ENCODE measurements at places on chromosomes 3 and 15. TPM values are rescaled to one million over a fixed set of nuclear protein-coding genes. Genes with fewer than 3 reads are reported as not detected.

FBXL2 gene
- total RNA-seq = not detected

- no peaks in the 10 kb centered on the region for H3K4me1 ChIP-seq
- H3K27ac ChIP-seq = no peak overlapping the region
- H3K4me3 ChIP-seq = no peak overlapping the region
- H3K36me3 ChIP-seq = no peaks in the 10 kb centered on the region
- DNase-seq = no peak
- H3K27me3 ChIP-seq = no peaks in the 10 kb centered on the region
Observed at GRCh38 chr15:92153620-92154019, 240.1 kb upstream of the ST8SIA2 start.

DNA sequence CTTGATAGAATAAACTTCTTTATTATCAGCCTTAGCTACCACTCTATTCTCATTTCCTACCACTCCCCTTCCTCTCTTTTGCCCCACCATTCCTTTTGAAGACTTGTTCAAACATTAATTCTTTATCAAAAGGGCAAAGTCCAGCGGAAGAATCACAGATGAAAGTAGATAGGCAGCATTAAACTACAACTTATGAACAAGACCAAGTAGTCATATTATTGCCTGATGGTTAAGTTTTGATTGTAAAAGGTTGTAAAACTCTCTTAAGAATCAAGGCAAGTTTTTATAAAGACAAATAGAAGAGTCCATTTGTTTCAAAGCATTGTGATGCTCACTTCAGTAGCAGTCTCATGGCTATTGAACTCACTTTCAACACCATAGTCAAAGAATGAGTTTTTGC is 22.4 kb upstream of the TGFBR2 start:
- no peak overlapping the region for H3K27ac ChIP-seq
- no peaks in the 10 kb centered on the region for H3K36me3 ChIP-seq
- no peak for DNase-seq
- no peak overlapping the region for H3K4me3 ChIP-seq

DNA sequence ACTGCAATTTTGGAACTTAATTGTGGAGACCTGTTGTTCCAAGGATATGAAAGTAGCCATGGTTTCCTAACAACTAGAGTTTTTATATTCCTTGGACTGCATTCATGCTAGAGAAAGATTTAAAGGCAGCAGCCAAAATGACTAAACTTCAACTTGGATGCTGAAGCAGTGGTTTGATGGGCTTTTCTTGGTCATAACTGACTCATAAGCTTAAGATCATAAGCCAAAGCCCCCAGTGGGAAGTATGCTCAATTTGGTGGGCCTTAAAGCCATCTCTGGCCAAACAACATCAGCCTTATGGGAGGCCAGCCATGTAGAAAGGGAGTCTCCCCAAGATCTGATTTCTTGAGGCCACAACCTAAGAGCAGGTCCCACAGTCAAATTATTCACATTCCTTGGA is 80.2 kb downstream of the ZNF280D start:
- no peaks in the 10 kb centered on the region for H3K4me1 ChIP-seq
- no peaks in the 10 kb centered on the region for H3K27me3 ChIP-seq
- no peak overlapping the region for H3K4me3 ChIP-seq
- H3K27ac ChIP-seq = no peak overlapping the region
- peaks cover 7% of the 10 kb centered on the region for H3K36me3 ChIP-seq

CSPG4 gene
- 2.2 TPM for total RNA-seq

C2CD4A gene
- not detected for total RNA-seq

FES gene
- total RNA-seq = 23.9 TPM

DNA sequence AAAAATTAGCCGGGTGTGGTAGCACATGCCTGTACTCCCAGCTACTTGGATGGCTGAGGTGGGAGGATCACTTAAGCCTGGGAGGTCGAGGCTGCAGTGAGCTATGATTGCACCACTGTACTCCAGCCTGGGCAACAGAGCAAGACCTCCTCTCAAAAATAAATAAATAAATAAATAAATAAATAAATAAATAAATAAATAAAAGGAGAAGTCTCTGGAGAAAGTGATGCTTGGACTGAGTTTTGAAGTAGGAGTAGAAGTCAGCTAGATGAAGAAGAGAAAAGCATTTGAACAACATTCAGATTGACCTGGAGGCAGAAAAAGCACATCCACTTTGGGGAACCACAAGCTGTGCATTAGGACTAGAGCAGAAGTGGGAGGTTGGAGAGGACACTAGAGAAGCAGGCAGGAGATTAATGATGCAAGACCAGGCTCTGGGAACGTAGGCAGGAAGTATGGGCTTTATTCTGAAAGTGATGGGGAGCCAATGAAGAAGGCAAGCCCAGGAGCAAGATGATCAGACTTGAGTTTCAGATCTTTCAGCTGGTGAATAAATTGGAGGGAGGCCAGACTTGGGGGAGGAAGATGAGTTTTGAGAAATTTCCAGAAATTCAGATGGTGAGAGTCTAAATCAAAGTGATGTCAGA is 48.7 kb downstream of the KLHL6 start:
- H3K4me1 ChIP-seq = peaks cover 4% of the 10 kb centered on the region
- peaks cover 9% of the 10 kb centered on the region for H3K36me3 ChIP-seq
- H3K27ac ChIP-seq = no peak overlapping the region
- H3K27me3 ChIP-seq = no peaks in the 10 kb centered on the region

GRCh38 chr3:14536055-14536815 is 3.9 kb downstream of the GRIP2 start:
- H3K4me3 ChIP-seq = no peak overlapping the region
- no peaks in the 10 kb centered on the region for H3K36me3 ChIP-seq
- no peaks in the 10 kb centered on the region for H3K4me1 ChIP-seq

DNA sequence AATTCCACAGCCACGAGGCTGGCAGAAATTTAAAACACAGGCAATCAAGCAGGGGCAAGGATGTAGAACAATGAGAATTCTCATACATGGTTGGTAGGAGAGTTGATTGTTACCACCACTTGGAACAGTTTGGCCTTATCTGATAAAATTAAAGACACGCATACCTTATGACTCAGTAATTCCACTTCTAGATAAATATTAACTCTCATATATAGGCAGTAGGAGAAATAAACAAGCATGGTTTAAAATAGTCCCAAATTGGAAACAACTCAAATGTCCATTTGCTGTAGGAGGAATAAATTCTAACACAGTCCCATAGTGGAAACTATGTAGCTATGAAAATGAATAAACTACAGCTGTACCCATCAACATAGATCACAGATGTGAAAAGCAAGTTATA is 42.3 kb upstream of the USP3 start:
- H3K27ac ChIP-seq = no peak overlapping the region
- H3K36me3 ChIP-seq = no peaks in the 10 kb centered on the region
- no peak for DNase-seq
- H3K4me1 ChIP-seq = peaks cover 6% of the 10 kb centered on the region
- no peaks in the 10 kb centered on the region for H3K27me3 ChIP-seq

GRCh38 chr3:127682561-127682960 is 9.8 kb downstream of the ABTB1 start:
- no peaks in the 10 kb centered on the region for H3K36me3 ChIP-seq
- no peaks in the 10 kb centered on the region for H3K27me3 ChIP-seq
- DNase-seq = no peak
- peaks cover 34% of the 10 kb centered on the region for H3K4me1 ChIP-seq

ZNF774 gene
- 1.7 TPM for total RNA-seq

DNA sequence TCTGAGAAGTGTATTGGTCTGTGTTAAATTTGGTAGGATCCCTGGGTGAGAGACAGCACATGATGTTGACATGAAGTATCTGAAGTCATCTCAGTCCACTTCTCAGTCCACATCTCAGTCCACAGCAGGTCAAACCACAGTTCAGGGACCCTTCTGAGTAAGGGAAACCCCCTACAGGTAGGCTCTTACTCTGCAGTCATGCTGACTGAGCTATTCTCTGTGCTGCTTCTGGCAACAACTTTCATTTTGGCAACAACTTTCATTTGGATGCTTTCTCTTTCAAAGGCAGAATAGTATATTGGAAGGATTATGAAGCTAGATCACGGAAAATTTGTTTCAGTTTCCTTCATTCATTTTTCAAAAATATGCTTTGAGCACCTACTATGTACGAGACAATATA is 178.2 kb upstream of the GOLIM4 start:
- H3K4me3 ChIP-seq = no peak overlapping the region
- no peaks in the 10 kb centered on the region for H3K36me3 ChIP-seq
- no peak overlapping the region for H3K27ac ChIP-seq
- DNase-seq = no peak

DNA sequence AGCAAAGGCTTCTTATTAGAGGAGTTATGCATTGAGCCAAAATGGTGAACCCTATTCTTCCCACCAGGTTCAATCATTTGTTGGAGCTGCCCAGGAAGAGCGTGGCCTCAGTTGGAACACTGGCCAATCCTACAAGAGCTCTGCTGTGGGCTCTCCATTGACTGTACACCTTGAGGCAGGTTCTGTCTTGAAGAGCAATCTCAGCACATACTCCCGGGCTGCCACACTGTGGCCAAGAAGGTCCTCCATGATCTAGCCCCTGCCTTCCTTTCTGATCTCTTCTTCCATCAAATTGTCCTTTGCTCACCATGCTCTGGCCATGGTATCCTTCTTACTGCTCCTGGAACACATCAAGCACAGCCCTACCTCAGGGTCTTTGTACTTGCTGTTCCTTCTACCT is 5.7 kb upstream of the SUMF1 start:
- H3K36me3 ChIP-seq = no peaks in the 10 kb centered on the region
- no peak overlapping the region for H3K27ac ChIP-seq

- peaks cover 19% of the 10 kb centered on the region for H3K4me1 ChIP-seq
- H3K27me3 ChIP-seq = no peaks in the 10 kb centered on the region
- DNase-seq = peak; percentile 66
- no peak overlapping the region for H3K4me3 ChIP-seq
- H3K36me3 ChIP-seq = no peaks in the 10 kb centered on the region
Observed at GRCh38 chr3:187935623-187936156, 190.4 kb upstream of the BCL6 start.

GRCh38 chr15:96695426-96695825 is 364.9 kb downstream of the NR2F2 start:
- no peak for DNase-seq
- no peaks in the 10 kb centered on the region for H3K27me3 ChIP-seq
- H3K4me3 ChIP-seq = no peak overlapping the region
- H3K4me1 ChIP-seq = no peaks in the 10 kb centered on the region

ATP13A4 gene
- 1.0 TPM for total RNA-seq

DNA sequence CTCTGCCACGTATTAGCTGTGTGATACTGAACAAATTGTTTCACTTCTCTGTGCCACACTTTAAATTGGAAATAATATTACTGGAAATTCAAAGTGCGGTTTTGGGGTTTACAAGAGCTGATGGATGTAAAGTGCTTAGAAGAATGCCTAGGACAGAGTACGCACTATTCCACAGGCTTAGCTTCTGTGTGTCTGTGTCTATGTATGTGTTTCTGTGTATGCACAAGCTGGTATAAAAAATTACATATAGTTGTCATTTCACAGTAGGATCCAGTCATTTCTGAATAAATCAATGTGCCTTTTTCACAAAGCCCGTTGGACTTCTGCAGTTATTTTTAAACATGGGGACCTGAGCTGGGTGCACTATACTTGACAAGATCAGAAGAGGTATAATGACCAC is 370.4 kb downstream of the TUSC7 start:
- H3K4me1 ChIP-seq = no peaks in the 10 kb centered on the region
- H3K27me3 ChIP-seq = no peaks in the 10 kb centered on the region
- DNase-seq = no peak

- H3K4me3 ChIP-seq = no peak overlapping the region
- H3K4me1 ChIP-seq = no peaks in the 10 kb centered on the region
- H3K36me3 ChIP-seq = no peaks in the 10 kb centered on the region
- H3K27ac ChIP-seq = no peak overlapping the region
- no peak for DNase-seq
- no peaks in the 10 kb centered on the region for H3K27me3 ChIP-seq
Observed at GRCh38 chr3:62676689-62677271, 198.4 kb downstream of the CADPS start.

PPM1L gene
- 0.21 TPM for total RNA-seq

GRCh38 chr15:63905558-63906265 is 72.0 kb upstream of the HERC1 start:
- H3K4me3 ChIP-seq = no peak overlapping the region
- H3K4me1 ChIP-seq = peaks cover 28% of the 10 kb centered on the region
- H3K36me3 ChIP-seq = no peaks in the 10 kb centered on the region
- DNase-seq = no peak
- no peak overlapping the region for H3K27ac ChIP-seq
- no peaks in the 10 kb centered on the region for H3K27me3 ChIP-seq

FEZF2 gene
- total RNA-seq = not detected

DNA sequence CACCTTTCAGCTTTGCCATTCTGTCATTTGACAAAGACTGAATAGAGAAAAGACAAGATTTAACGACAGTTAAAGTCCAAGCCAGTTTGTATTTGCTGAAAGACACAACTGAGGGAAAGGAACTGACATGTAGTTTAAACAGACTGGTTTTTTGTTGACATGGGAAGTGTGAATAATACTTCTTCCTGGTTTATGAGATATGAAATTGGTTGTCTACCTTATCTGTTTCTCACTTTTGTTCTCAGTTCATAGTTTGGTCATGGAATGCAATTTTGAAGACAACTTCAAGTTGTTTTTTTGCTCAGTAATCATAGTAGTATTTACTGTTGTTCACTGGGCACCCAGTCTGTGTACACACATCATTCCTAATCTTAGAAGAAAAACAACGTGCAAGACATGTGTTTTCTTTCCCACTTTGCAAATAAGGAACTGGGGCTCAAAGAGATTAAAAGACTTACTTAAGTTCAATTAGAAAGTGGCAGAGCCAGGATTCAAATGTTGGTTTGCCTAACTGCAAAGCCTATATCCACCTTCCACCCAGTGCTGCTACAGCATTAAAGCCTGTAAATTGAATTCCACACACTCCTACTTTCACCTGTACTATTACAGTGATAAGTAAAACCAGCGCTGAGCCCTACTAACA is 103.5 kb downstream of the LPP start:
- H3K36me3 ChIP-seq = no peaks in the 10 kb centered on the region
- H3K4me3 ChIP-seq = no peak overlapping the region
- H3K4me1 ChIP-seq = no peaks in the 10 kb centered on the region
- H3K27me3 ChIP-seq = no peaks in the 10 kb centered on the region

FAIM gene
- total RNA-seq = 9.3 TPM

ACTL6A gene
- total RNA-seq = 70.2 TPM

GRCh38 chr3:29145360-29145759 is 135.5 kb upstream of the RBMS3 start:
- H3K4me1 ChIP-seq = no peaks in the 10 kb centered on the region
- H3K27me3 ChIP-seq = no peaks in the 10 kb centered on the region
- no peak overlapping the region for H3K4me3 ChIP-seq
- no peak overlapping the region for H3K27ac ChIP-seq
- DNase-seq = no peak

DNA sequence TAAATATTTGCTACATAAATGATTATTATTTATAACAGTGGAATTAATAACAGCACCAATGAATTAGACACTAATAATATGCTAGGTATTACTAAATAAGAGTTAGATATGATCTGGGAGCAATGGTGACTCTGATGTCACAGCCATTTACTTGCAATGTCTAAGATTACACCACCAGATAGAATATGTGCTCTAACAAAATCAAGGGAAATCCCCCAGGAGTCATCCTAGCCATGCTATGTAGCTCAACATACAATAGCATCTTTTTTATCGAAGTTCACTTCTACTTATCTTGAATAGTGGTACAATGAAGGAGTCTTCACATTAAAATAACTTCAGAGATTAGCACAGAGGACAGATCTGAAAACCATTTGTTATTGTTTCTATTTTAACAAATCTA is 154.0 kb downstream of the FMN1 start:
- DNase-seq = no peak
- no peaks in the 10 kb centered on the region for H3K27me3 ChIP-seq
- H3K4me3 ChIP-seq = no peak overlapping the region
- no peak overlapping the region for H3K27ac ChIP-seq
